Activated CD4-positive, alpha-beta T cell treated with anti-CD3 and anti-CD28 coated beads for 48 hours (primary cell): ENCODE measurements at places on chromosomes 12 and 14.
A peak's percentile ranks its signal among the peaks of the same experiment; 100 is the strongest.

GRCh38 chr12:25293653-25294052 lies 42.9 kb upstream of the KRAS start:
- no peak for DNase-seq

DNA sequence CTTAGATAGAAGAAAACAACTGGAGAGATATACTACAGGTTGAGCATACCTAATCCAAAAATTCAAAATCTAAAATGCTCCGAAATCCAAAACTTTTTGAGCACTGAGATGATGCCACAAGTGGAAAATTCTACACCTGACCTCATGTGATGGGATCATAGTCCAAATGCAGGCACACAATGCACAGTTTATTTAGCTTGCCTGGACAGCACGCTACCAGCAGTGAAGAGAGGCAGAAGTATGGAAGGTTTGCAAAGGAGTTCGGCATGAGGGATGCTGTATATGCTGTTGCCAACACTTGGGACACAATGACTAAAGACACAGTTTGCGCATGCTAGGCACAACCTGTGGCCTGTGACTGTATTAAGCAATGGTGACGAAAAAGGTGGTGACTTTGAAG lies 58.1 kb upstream of the CAND1 start:
- DNase-seq, result no peak

DNA sequence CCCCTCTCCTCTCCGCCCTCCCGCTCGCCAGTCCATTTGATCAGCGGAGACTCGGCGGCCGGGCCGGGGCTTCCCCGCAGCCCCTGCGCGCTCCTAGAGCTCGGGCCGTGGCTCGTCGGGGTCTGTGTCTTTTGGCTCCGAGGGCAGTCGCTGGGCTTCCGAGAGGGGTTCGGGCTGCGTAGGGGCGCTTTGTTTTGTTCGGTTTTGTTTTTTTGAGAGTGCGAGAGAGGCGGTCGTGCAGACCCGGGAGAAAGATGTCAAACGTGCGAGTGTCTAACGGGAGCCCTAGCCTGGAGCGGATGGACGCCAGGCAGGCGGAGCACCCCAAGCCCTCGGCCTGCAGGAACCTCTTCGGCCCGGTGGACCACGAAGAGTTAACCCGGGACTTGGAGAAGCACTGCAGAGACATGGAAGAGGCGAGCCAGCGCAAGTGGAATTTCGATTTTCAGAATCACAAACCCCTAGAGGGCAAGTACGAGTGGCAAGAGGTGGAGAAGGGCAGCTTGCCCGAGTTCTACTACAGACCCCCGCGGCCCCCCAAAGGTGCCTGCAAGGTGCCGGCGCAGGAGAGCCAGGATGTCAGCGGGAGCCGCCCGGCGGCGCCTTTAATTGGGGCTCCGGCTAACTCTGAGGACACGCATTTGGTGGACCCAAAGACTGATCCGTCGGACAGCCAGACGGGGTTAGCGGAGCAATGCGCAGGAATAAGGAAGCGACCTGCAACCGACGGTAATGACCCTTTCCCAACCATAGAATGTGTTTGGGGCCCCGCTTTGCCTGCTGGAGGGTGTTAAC lies 615 bp downstream of the CDKN1B start:
- no peak for DNase-seq

- no peak for DNase-seq
These were observed 8.2 kb downstream of the TAS2R19 start for GRCh38 chr12:11014234-11014633.

GRCh38 chr12:1808798-1809480 lies 11.4 kb upstream of the LRTM2 start:
- no peak for DNase-seq

GRCh38 chr12:113302886-113303640 lies 31.8 kb downstream of the SLC8B1 start:
- peak; percentile 14 for DNase-seq

DNA sequence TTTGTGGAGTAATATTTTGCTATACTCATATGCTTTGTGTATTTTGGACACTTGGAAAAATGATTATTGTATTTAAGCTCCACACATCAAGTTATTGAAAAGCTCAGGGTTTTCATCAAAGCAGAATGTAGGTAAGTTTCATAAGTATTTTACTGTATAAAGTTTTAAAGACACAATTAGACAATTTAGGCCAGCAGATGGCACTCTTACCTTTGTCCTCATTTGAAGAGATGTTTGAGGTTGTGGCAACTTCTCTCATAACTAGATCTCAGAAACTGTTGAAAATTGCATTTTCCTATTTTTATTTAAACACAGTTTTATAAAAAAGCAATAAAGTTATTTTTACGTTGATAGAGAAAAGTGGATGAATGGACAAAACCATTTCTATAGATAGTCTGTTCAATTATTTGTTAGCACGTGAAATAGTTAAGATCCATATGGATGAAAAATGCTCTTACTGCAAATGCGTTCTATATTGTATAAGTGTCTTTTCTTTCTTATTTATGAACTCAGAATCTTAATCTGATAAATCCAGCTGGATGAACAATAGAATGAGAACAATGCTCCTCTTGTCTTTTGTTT lies 300.0 kb downstream of the AEBP2 start:
- DNase-seq, result peak; percentile 8

GRCh38 chr12:19561411-19561961 lies 122.2 kb downstream of the AEBP2 start:
- DNase-seq, result no peak

- DNase-seq, result no peak
These were observed 45.0 kb downstream of the FAM186A start for GRCh38 chr12:50351120-50352043.

DNA sequence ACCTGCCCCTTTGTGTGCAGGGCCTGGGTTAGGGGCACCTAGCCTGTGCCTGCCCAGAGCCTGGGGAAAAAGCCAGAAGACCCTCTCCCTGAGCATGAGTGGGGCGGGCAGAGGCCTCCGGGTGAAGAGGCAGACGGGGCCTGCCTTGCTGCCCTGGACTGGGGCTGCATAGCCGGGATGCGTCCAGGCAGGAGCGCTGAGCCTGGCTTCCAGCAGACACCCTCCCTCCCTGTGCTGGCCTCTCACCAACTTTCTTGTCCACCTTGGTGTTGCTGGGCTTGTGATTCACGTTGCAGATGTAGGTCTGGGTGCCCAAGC lies 216.1 kb downstream of the TMEM121 start:
- no peak for DNase-seq

DNA sequence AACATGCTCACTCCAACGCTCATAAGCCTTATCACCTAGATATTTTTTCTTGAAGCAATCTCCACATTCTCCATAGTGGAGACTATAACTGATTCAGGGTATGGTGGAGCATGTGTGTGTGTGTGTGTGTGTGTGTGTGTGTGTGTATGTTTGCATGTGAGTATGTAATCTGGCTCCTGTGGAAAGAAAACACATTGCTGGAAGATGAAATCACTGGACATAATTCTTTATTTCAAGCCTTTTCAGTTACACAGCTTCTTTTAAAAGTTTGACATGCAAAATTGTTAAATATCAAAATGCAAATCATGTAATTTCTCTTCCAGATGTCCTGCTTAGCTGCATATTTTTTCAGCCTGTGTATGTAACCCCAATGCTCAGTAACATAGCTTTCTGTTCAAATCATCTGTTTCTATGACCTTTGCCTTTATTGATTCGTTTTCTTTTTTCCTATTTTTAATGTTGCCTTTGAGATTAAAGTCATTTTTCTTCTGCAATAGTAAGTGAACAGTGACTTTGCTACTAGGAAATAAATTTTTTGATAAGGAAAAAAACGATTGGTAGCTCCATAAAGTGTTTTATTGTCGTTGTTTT lies 80.5 kb upstream of the BTG1 start:
- no peak for DNase-seq

DNA sequence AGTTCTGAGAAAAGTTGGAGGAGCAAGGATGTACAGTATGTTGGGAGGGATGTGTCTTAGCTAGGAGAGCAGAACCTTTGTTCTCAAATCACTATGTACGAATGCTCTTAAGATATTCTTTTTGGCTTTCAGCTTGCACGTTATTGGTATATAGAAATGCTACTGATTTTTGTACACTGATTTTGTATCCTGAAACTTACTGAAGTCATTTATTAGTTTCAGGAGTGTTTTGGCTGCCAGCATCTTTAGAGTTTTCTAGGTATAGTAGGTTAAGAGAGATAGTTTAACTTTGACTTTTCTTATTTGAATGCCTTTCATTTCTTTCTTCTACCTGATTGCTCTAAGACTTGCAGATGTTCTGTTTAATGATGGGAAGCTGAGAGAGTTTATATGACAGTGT lies 442.8 kb upstream of the FBXO33 start:
- DNase-seq, result no peak

- no peak for DNase-seq
These were observed 145.4 kb upstream of the ABCD2 start for GRCh38 chr12:39764944-39765560.

DNA sequence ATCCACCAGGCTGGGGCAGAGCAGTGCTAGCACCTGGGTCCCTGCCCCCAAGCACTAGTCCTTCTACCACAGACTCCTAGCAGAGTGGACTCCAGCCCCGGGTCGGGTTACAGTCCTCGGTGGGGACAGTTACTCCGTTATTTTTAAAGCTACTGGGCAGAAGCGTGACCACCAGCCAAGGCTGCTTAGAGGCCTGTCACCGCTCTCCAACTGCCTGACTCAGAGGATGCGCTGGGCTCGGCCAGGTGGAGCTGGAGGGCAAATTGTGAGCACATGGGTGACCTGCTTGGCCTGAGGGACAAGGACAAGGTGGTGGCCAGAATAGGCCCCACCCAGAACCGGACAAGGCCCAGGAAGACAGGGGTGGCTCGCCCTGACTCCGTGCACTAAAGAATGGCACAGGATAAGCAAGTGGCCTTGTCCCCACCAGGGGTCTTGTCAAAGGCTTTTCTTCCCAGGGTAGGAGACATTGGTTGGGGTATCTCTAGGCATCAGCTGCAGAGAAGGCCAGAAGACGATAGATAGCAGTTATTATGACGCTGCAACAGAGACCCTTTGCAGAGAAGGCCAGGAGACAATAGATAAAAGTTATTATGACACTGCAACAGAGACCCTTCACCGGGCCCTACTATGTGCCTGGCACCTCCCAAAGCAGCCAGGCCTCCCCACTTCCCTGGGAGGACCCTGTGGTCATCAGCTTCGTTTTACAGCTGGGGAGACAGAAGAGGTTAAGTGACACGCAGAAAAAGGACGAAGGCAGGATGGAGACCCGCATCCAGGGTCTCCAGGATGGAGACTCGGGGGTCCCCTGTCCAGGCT lies 1.6 kb downstream of the ABCB9 start:
- no peak for DNase-seq

DNA sequence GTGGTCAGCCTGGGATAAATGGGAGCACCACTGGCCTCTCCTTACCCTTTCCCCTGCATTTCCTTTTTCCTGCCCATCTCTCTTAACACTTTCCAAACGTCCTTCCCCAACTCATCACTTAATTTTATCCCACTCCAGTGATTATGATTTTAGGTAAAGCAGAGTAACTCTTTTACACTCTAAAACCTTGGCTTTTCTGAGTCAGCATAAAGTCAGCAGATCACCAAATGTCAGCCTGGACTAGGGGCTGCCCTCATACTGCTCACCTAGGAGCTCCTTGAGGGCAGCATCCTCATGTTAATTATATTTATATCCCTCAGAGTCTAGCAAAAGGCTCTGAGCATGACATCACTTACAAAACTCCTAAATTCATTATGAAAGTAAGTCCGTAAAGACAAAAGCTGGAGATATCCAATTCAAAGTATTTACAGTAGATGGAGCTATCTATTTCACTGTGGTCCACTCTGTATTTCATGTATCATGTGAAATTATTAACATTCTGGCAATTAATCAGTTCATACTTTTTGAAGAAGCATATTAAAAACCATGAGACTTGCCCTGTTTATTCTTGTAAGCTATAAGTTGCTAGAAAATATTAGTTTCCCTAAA lies 17.0 kb upstream of the DICER1 start:
- no peak for DNase-seq

DNA sequence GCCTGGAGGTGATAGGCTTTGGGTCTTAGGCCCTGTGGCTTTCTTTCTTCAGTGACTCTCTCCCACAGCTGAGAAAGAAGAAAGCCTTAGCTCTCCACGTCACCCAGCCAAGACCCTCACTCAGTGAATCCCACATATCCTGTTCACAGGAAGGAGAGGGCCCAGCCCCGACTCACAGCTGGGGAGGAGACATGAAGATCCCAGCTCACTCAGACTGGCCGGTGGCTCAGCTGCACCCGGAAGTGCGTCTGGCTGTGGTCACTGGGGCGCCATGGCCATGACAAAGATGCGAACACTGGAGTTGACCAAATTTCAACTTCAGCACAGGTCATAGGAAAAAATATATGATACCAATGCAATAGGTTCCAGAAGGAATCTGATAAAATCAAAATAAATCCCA lies 14.2 kb downstream of the DLK1 start:
- DNase-seq, result no peak

- no peak for DNase-seq
These were observed 105.3 kb downstream of the GRIP1 start for GRCh38 chr12:66573605-66574004.

- no peak for DNase-seq
These were observed 18.3 kb upstream of the LRP1-AS start for GRCh38 chr12:57165741-57166140.

DNA sequence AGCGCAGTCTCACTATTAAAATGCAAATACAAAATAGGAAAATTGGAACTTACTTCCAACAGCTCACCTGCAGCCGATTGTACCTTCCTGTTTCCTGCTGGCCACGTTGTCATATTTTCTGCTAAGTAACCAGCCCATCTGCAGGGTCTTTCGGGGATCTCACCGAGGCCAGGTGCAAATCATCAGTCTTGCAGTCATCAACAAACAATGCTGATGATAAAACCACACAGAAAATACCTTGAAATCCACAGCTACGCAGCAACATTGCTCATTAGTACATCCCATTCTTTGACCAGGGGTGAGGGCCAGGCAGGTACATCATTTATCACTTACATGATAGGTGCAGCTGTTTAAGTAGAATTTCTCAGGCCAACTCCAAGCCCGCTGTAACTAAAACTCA lies 406.9 kb downstream of the TMEM121 start:
- DNase-seq, result no peak

- no peak for DNase-seq
These were observed 13.5 kb upstream of the GOLGA5 start for GRCh38 chr14:92780444-92781232.

DNA sequence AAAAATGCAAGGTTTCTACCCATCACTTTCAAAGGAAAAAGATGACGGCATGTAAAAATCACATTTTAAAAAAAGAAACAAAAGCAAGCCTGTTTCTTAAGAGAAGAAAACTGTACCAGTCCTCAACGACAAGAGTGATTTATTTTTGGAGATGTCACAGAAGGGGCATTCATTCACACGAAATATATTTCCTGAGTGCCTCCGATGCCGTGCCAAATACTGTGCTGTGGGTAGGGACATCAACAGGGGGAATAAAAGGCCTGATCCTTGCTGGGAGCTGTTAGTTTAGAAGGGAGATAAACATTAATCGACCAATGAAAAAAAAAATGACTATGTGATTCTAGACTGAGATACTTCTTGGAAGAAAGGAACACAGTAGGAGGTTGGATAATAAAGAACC lies 297.5 kb upstream of the SOX5 start:
- DNase-seq, result no peak
